ENCODE measurements at places on chromosomes 12 and 14.

DNA sequence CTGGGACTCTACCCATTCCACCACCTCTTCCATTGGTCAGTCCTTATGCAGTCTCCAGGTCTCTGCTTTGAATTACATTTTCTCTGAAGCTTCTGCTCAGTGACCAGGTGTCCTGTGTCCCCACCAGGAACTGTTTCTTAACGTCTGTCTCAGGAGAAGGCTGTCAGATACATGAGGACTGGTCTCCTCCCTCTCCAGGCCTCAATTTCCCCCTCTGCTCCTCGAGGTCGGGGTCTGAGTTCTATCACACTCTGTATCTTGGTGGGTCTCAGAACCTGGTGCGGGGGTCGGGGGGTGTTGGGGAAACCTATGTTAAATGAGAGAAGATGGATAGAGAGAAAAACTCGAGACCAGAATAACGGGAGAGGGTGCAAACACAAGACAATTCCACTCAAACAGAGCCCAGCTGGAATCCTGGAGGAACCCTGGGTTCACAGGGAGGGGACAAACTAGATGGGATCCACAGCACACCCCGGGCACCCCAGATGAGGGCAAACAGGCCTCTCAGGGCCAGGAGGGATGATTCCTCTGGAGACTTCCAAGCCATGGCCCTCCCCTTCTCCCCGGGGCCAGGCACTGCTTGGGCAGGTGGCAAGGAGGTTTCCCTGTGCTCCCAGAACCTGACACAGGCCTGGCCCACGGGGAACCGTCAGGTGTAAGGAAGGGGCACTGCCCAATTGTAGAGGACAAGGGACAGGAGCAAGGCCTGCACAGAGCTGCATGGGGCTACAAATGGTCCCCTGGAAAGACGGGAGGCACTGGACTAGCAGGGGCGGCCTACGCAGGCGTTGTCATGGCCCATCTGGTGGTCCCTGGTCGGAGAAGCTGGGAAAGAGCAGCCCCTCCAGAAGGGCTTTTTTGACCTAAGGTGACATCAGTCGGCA, 313.2 kb upstream of the DIO3 start:
- DNase-seq: no peak

DNA sequence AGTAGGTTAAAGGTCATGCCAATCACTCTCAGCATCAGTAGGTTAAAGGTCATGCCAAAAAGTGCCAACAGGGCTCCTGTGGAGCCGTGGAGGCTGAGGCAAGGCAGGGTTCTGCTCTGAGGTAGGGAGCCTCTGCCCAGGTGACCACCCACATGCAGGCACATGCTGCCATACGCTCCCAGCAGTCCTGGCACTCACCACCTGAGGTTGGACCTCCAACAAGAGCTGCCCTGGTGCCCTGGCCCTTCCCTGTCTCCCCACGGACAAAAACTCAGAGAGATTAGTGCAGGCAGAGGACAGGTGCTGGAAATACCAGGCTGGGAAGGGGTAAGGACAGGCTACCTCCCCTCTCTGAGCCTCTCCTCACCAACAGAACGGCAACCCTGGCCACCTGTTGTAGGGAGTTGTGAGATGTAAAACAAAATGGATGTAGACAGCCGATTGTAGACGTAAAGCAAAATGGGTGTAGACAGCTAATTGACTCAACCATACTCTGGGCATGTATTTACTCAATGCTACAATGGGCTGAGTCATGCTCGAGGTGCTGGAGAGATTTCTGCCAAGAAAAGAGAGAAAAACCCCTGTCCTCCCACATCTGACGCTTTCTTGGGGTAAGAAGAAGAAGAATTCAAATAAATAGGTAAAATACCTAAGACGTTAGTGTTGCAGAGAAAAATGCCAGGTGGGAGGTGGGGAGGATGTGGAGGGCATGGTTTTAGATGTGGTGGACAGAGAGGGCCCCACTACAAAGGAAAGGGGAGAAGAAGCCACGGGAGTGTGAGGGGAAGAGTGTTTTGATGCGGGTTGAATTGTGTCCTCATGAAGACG, 32.4 kb downstream of the LTBP2 start:
- DNase-seq: no peak

DNA sequence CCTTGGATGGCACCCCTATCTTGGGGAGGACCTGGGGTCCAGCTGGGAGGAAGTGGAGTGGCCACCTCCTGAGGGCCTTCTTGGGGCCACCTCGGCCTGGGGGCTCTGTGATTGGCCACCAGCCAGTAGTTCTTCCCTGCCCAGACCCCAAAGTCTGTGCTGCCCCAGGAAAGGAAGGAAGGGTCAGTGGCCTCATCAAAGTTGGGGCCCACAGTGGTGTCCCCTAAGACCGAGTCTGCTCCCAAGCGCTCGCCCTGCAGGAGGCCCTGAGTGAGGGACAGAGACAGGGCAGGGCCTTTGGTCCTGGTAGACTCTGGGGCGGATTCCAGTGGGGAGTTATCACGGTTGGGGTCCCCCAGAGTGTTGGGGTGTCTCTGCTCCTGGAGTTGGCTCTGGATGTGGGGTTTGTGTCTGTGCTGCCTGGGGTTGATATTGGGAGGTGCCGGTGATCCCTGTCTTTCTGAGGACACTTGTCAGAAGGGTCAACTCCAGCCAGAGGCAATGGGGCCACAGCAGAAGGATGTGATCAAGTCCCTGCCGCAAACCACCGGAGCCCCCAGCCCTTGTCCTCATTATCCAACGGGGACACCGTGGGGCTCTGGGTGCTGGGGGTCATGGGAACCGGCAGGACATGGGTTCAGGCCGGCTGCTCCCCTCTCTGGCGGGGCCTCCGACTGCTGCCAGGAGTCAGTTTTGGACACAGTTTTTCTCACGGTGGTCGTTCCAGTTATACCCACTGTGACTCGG, 364.3 kb downstream of the TMEM121 start:
- no peak for DNase-seq

- DNase-seq: no peak
Measured at GRCh38 chr12:63966606-63966975, 122.1 kb downstream of the SRGAP1 start.

DNA sequence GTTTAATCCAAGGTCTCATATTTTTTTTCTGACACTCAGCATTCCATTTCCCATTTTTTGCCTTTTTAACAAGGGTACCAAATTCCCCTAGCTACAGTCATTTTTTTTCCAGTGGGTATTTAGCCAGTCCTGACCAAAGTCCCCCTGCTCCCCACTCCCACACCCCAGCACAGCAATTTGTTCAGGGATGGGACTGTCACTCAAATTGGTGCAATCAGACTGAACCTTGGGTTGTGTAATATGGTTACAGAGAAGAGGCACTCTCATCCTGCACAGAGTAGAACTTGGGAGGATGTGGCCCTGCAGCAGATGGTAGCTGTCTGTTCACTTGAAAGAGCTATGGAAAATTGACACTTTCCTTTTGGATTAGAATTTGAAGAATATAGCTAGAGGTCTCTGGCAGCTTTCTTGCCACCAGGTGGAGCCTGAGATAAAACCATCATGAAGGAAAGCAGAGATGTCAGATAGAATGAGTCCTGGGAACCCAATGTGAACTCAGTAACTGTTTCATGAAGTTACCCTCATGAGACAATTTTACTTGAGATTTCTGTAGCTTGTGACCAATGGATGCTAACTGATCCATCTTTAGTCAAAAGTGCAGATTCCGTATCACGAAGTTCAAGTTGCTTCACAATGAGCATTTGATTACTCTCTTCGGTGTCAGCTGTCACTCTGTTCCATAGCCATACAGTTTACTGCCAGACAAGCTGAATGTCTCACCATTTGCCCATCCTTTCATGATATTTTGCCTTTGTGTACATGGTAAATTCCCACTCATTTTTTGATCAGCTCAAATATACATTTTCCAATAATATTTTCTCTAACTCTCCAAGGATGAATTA, 394.0 kb upstream of the SYT1 start:
- no peak for DNase-seq

GRCh38 chr12:32002848-32003493, 43.8 kb downstream of the RESF1 start:
- DNase-seq: no peak

- no peak for DNase-seq
Measured at GRCh38 chr12:102144221-102144620, 24.2 kb downstream of the PARPBP start.

GRCh38 chr12:114190971-114191370, 215.0 kb downstream of the TBX5 start:
- no peak for DNase-seq

DNA sequence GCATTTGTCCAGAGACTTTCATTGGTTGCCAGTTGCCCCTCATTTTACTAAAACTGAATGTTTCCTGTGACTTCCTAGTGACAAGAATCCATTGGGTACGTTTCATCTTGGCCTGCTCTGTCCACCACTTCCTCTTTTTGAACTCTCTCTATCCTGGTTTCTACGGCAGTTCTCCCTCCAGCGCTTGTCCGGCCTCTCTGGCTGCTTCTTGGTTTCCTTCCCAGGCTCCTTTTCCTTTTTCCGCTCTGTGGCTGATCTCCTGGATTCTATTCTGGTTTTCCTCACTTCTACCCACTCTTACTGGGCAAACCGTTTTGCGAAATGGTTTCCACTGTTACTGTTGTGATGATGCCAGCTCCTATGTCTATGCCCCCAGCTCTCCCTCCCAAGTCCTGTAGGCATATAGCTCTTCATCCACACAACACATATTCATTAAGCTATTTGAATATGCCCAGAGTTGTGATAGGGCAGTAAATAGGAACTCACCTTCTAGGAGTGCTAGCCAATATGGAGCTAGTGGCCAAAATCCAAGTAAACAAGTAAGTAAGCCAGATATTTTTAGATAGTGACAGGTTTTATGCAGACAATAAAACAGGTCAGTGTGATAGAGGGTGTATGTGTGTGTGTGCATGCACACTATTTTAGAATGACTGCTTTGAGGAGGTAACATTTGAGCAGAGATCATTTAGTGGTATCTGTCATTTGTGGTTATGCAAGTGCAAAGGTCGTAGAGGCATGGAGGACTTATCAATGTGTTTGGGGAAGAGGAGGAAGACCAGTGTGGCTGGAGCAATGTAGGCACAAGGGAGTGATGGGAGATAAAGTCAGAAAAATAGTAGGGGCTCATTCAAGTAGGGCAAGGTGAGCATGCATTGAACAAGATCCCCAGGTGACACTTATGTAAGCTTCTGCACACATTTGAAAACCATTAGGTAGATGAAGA, 27.9 kb upstream of the CTDSP2 start:
- DNase-seq: no peak

GRCh38 chr14:38044710-38045109, 163.0 kb upstream of the SSTR1 start:
- no peak for DNase-seq

DNA sequence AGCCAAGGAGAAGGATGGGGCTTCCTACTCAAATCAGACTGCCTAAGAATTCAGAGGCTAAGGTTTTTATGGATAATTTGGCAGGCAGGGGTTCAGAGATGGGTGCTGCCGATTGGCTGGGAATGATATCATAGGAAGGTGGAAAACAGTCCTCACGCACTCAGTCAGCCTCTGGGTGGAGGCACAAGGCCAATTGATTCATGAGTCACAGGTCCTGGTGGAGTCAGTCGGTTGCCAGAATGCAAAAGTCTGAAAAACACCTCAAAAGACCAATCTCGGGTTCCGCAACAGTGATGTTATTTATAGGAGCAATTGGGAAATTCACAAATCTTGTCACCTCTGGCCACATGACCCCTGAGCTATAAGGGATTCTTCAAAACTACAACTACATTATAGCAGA, 105.5 kb downstream of the GXYLT1 start:
- DNase-seq: no peak

DNA sequence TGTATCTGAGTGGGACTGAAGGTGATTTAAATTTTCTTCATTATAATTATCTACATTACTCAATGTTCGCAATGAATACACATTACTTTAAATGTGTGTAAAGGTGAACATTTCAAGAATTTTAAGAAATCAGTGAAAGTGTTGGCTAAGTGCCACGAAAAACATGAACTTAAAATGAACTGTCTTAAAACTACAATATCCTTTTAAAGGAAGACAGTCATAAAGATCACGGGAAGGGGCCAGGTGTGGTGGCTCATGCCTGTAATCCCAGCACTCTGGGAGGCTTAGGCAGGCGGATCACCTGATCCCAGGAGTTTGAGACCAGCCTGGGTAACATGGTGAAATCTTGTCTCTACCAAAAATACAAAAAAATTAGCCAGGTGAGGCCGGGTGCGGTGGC, 11.2 kb downstream of the MOK start:
- DNase-seq: no peak

DNA sequence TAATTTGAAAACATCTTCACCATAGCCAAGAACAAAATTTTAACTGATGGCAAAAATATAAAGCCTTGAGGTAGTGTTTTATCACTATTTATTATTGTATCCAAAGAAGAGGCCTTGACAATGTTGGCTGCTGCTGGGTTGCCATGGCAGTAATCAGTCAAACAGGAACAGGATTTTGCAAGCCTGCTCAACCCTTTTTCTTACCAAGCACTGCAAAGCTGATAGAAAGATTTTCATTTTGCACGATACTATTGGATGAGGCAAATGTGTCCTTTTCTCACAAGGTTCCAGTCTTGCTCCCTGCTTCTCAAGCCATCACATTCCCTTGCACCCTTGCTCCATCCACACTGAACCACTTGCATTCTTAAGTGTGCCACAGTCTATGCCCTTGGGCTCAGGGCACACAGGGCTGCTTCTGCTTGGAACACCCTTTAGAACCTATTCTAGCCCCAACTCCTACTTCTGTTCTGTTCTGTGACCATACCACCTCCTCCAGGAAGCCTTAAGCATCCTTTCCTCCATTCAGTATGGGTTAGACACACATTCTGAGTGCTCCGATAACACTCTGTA, 76.5 kb upstream of the AMIGO2 start:
- DNase-seq: no peak

- no peak for DNase-seq
Measured at GRCh38 chr12:75642226-75642625, 130.8 kb upstream of the KRR1 start.

DNA sequence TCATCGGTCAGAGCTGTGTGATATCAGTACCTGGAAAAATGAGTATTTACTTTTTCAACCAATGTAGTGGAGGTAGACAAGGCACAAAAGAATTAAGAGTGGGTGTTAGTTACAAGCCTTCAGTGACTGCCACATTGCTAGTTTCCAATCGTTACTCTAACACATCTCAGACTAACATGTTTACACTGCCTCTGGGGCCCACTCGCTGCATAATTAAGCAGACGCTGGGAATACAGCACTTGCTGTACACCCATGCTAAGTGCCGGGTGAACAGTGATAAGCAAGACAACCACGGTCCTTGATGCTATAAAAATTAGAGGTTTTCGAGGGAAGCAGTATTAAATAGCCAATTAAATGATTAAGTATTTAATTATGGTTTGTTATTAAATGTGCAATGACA, 1147.6 kb downstream of the AACS start:
- DNase-seq: no peak

DNA sequence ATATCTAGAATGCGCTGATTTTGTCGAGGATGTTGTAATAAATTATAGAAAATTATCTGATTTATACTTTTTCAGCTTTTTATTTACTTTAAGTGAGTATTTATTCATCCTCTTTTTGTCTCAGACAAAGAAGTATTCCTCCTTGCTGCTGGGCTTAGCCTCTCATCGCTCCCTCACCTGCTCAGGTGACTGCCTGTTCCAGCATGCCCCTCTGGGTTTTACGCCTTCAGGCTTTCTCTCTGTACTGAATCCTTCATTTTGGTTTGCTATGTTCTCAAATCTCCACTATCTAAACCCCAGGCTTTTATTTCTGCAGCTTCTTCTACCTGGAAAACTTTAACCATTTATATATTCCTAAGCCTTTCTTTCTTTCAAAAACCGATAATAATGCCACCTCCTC, 1650.9 kb upstream of the SEL1L start:
- no peak for DNase-seq

Data from activated CD8-positive, alpha-beta memory T cell treated with anti-CD3 and anti-CD28 coated beads for 1 hour (primary cell).